Anterior cingulate cortex (tissue), 58 donors: ENCODE measurements at places on chromosomes 7 and 10.

GRCh38 chr10:95567903-95568630 lies 6.9 kb upstream of the SORBS1 start:
- no peak for DNase-seq

- DNase-seq, result no peak
These were observed 1013.8 kb upstream of the MBL2 start for GRCh38 chr10:53786236-53786900.

GRCh38 chr7:78635026-78635793 lies 818.3 kb downstream of the MAGI2 start:
- DNase-seq, result no peak

- no peak for DNase-seq
These were observed 131.1 kb downstream of the LRRC4 start for GRCh38 chr7:127900141-127900540.

DNA sequence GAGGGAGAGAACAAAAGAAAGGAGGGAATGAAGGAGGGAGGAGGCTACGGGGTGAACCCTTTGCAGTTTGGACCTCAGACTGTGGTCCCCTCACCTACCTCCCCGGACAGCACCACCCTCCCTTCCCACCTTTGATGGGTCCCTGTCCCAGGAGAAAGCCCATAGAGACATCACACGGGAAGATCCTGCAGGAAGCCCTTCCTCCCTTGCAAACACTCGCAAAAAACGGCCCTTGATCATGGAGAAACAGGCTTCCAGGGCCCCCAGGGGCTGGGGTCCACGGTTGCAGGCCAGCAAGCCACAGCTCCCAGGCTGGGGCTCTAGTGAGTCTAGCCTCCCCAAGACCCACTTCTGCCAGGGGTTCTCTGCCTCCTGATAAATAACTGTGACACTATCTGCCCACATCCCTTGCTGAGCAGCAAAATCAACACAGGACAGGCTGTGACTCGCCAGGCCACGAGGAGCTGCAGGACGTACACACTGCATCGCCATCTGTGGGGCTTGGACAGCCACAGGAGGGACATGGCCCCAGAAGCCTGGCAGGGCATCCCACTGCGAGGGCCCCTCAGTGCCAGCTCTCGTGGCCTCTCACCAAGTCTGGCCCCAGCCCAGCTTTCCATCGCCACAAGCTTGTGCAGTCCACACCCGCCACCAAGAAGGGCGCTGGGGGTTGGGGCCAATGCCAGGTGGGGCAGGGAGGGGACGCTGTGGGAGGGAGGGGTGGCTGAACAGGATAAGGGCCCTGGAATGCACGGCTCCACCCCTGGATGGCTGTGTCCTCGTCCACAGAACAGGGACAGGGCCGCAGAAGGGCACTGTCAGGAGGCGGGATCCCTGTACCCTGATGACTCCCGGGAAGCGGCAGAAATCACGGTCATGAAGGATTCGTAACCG lies 34.2 kb downstream of the PDGFA start:
- no peak for DNase-seq

DNA sequence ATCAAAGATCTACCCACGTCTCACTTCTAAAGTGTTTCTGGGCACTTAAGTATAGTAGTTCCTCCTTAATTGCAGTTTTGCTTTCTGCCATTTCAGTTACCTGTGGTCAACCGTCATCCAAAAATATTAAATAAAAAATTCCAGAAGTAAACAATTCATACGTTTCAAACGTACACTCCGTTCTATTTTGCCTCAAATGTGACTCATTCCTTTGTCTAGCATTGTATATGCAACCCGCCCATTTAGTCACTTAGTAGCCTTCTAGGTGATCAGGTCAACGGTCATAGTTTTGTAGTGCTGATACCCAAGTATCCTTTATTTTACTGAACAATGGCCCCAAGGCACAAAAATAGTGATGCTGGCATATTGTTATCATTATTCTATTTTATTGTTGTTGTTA lies 33.8 kb downstream of the HGF start:
- DNase-seq, result no peak

- no peak for DNase-seq
These were observed 8.1 kb downstream of the SFTPA2 start for GRCh38 chr10:79552143-79552542.

GRCh38 chr7:87217983-87218653 lies 1.4 kb downstream of the TMEM243 start:
- DNase-seq, result no peak

DNA sequence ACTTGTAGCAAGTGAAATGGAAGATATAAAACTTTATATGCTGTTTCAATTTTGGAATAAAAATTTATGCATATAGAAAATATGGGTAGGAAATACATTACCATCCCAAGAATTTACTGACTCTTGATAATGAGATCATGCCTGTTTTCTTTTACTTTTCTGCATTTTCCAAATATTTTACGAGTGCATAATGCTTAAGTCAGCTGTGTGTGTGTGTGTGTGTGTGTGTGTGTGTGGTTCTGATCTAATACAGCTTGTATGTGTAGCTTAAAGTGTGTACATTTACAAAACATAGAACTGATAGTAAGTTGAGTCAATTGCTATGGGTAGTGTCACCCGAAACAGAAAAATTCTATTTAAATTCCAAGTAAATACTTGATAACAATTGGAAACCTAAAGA lies 315.9 kb upstream of the LRRN3 start:
- DNase-seq, result no peak

GRCh38 chr10:12179606-12180170 lies 16.0 kb downstream of the NUDT5 start:
- DNase-seq, result no peak

- DNase-seq, result no peak
These were observed 13.9 kb downstream of the PAX2 start for GRCh38 chr10:100759331-100759730.

DNA sequence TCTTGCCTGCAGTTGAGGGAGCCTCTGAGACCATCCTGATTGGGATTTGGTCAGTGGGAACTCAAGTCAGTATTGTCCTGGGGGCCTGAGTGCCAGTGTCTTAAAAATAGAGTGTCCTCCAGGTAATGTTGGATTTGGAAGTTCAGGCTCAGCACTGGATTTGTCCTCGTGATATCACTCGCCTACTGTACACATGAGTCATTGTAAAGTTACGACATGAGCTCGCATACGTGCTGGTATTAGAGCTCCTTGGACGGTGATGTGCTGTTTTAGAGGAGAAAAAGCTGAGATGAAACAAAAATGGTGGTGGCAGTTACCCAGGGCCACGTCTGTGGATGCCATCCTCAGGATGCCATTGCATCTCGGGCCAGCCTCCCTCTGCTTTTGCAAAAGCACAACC lies 78.2 kb downstream of the MGMT start:
- DNase-seq, result no peak

GRCh38 chr7:3234851-3235250 lies 66.2 kb upstream of the SDK1 start:
- DNase-seq, result no peak

DNA sequence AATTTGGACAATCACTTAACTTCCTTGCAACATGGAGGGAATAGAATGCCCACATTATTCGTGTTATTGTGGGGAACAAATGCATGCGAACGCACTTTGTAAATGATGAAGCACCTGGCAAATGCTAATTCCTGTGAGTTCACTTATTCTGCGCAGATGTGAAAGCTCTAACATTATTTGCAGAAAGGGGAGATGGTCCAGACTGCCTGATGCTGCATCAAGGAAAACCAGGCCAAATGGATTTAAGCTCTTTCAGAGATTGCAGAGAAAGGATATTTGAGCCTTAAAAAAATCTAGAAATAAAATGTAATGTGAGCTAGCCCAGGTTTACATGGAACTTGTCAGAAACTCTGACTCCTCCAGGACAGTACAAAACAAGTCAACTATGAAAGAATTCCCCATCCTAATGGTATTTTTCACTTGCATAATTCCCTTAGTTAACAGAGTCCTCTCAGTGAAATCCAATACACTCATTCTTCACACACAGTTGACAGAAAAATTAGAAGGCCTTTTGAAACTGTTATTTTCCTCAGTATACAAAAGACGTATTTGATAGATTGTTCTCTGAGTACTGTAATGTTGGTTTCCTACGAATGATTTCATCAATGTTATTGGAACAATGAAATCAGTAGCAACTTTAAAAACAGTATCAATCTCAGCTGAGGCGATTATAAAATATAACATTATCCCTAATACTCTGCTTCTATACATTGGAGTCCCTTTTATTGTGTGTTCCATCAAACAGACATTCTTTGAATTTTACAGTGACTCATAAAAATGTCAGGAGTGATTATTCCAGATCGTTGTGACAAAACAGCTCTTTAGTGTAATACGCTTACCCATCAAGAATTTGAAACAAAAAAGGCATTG lies 136.3 kb upstream of the ANK3 start:
- DNase-seq, result no peak

GRCh38 chr7:45446195-45446944 lies 127.8 kb upstream of the ADCY1 start:
- DNase-seq, result no peak

DNA sequence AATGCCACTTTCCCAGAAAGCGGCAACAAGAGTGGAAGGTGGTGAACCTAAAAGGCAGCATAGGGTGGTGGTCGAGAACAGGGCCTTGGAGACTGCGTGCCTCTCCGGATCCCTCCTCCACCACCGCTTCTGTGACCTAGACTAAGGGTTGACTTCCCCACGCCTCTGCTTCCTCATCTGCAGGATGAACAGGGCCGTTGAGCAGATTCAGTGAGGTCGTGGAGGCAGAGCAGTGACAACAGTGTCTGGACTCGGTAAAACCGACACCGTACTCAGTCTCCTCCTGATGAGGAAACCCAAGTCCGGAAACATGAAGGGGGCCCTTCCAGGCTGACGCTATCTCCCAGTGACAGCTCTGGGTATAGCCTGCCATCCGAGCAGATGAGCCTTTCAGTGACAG lies 162.6 kb downstream of the CELF2 start:
- DNase-seq, result no peak

DNA sequence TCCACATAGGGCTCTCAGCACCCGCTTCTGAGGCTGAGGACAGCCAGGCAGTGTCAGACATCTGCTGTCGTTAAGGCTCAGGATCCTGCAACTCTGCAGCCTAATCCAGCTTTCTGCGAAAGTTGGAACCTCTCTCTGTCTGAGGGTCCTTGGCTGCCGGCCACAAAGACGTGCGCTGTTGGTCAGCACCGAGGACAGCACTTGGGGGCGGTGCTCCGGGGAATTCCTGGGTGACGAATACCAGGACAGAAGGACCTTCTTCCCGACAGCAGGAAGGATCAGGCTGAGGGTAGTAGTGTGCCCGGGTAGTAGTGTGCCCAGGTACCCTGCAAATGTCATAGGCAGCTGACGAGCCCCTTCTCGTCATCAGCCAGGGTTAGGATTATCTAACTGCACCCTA lies 16.0 kb upstream of the RASGEF1A start:
- DNase-seq, result no peak

DNA sequence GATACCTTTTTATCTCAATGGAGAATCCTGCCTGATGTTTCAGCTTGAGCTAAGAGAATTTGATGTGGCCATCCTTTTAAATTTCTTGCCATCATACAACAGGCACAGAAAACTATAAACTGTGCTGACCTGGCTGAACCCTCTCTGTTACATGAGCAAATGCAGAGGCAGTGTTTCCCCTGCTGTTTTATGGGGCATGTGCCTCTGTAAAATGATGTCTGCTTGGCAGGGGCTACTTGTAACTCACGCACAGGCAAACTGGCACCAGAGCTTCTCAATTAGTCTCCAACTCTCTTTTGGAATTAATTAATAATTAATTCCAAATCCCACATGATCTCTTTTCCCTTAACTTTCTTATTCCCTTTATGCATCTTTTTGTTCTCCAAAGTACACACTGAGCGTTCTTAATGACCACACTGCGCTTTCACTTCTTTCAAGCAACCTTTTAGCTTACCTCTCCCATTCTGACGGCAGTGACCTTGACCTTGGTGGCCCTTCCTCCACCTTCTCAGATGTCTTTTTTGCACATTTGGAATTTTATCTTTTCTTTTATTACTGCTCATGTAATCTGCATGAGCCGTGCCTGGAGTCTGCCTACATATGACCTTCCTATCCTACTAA lies 334.0 kb downstream of the PLXNA4 start:
- DNase-seq, result no peak

- no peak for DNase-seq
These were observed 35.1 kb upstream of the MTPAP start for GRCh38 chr10:30384051-30384674.

GRCh38 chr7:70446448-70447143 lies 685.3 kb upstream of the GALNT17 start:
- DNase-seq, result no peak

- DNase-seq, result no peak
These were observed 195.4 kb downstream of the SKIDA1 start for GRCh38 chr10:21329995-21330627.

- DNase-seq, result no peak
These were observed 47.1 kb downstream of the COL17A1 start for GRCh38 chr10:104038537-104038936.

GRCh38 chr10:79285315-79286197 lies 61.7 kb upstream of the PPIF start:
- no peak for DNase-seq

GRCh38 chr10:86365346-86366032 lies 1.1 kb downstream of the GRID1 start:
- no peak for DNase-seq

DNA sequence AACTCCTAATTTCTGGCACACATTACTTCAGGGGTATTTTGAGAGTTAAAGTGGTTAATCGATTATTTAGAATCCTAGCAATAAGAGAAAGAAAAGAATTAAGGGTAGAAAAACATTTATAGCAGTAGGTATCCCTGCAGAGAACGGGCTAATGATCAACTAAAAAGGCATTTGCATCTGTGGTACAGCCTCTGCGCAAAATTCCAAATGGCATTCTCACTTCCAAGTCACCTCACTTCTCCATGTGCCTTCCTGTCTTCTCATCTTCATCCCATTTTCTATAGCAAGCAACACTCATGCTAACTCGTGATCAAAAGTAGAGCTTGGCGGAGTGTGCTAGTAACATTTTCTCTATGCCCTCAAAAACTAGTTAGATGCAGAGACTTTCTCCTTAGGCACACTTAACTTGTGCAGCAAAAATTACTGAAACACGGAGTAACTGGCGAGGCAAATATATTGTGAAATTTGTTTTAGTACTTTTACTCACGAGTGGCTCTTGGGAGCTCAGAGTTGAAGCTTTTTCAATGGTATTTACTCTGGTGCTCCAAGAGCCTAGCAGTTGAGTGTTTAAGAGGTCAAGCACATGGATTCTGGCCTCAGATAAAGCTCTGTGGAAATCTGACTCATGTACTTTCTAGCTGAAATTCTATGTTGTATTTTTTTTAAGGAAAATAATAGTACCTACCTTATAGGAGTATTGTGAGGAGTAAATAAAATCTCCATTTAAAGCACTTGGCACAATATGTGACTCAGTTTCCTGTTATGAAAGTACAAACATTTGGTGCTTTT lies 65.1 kb downstream of the MET start:
- DNase-seq, result no peak

- DNase-seq, result peak; percentile 69
These were observed 182.0 kb downstream of the RPS24 start for GRCh38 chr10:78215645-78216044.

GRCh38 chr10:83677795-83678194 lies 461.5 kb upstream of the GHITM start:
- no peak for DNase-seq
